ENCODE measurements at places on chromosomes 2 and 18. TPM values are rescaled to one million over a fixed set of nuclear protein-coding genes. Genes with fewer than 3 reads are reported as not detected.

Gene MATN3
- total RNA-seq: 1.0 TPM

Gene GPR155
- 1.3 TPM for total RNA-seq

Gene TMEFF2
- total RNA-seq: not detected

Gene MTERF4
- total RNA-seq: 35.5 TPM

Gene ARHGEF33
- total RNA-seq: 0.38 TPM

Gene SLC9A4
- 0.13 TPM for total RNA-seq

Gene OSR1
- 1.7 TPM for total RNA-seq

Gene SDC1
- 1,308 TPM for total RNA-seq
